ENCODE measurements at places on chromosomes 12 and 14. TPM values are rescaled to one million over a fixed set of nuclear protein-coding genes. Genes with fewer than 3 reads are reported as not detected.

GRCh38 chr12:57037264-57037663 lies 12.7 kb downstream of the MYO1A start:
- no peaks in the 10 kb centered on the region for H3K4me1 ChIP-seq
- no peak overlapping the region for H3K27ac ChIP-seq
- H3K4me3 ChIP-seq = no peak overlapping the region
- no peaks in the 10 kb centered on the region for H3K36me3 ChIP-seq

GRCh38 chr12:12470751-12471306 lies 91.8 kb downstream of the DUSP16 start:
- peaks cover 7% of the 10 kb centered on the region for H3K36me3 ChIP-seq
- H3K27me3 ChIP-seq = no peaks in the 10 kb centered on the region
- no peak overlapping the region for H3K4me3 ChIP-seq
- peaks cover 15% of the 10 kb centered on the region for H3K4me1 ChIP-seq
- no peak for DNase-seq

GRCh38 chr12:67925077-67925476 lies 64.2 kb upstream of the IFNG-AS1 start:
- H3K4me1 ChIP-seq = no peaks in the 10 kb centered on the region
- no peak for DNase-seq
- H3K27ac ChIP-seq = no peak overlapping the region
- H3K4me3 ChIP-seq = no peak overlapping the region

GRCh38 chr12:71135812-71136176 lies 22.0 kb downstream of the TSPAN8 start:
- H3K4me3 ChIP-seq = no peak overlapping the region
- peaks cover 8% of the 10 kb centered on the region for H3K4me1 ChIP-seq
- H3K27me3 ChIP-seq = no peaks in the 10 kb centered on the region
- no peak for DNase-seq
- no peaks in the 10 kb centered on the region for H3K36me3 ChIP-seq

- no peaks in the 10 kb centered on the region for H3K4me1 ChIP-seq
- H3K27ac ChIP-seq = no peak overlapping the region
- no peak overlapping the region for H3K4me3 ChIP-seq
- H3K27me3 ChIP-seq = no peaks in the 10 kb centered on the region
- H3K36me3 ChIP-seq = no peaks in the 10 kb centered on the region
Observed at GRCh38 chr14:44701563-44702263, 194.6 kb upstream of the FSCB start.

- H3K4me1 ChIP-seq = no peaks in the 10 kb centered on the region
- no peaks in the 10 kb centered on the region for H3K36me3 ChIP-seq
- DNase-seq = no peak
- H3K27me3 ChIP-seq = peaks cover 3% of the 10 kb centered on the region
Observed at GRCh38 chr12:15435597-15435996, 113.3 kb downstream of the PTPRO start.

- no peak for DNase-seq
- no peaks in the 10 kb centered on the region for H3K4me1 ChIP-seq
- H3K4me3 ChIP-seq = no peak overlapping the region
Observed at GRCh38 chr14:96962337-96962736, 165.2 kb downstream of the VRK1 start.

DNA sequence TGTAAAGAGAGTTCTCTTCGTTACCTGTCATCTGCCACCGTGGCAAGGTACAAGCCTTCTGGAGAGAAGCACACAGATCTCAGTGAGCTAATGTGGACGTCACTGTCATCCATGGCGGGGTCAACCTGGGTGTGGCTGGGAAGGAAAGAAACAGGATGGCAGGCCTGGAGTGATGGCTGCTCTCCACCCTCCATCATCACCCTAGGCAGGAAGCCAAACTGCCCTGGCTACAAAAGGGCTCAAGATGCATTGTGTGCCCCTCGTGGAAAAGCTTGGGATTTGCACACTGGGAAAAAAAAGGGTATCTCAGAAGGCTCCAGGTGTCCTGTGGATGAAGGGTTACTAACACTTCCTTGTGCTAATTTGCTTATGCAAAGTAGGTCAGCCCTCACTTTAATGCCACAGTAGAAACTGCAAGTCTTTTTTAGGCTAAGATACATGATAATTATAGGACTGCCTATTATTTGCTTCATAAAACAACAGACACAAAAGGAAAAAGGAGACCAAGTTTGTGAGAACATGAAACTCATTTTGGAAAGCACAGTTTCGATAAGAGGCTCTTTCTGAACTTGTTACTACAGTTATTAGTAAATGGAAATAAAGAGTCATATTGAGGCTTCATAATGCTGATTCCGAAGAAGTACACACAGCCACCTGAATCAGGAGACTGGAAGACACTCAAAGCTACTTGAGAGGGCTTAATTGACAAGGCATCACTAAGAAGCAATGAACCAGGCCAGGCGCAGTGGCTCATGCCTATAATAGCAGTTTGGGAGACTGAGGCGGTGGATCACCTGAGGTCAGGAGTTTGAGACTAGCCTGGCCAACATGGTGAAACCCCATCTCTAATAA lies 18.9 kb downstream of the RFC5 start:
- H3K36me3 ChIP-seq = peaks cover 100% of the 10 kb centered on the region
- no peak for DNase-seq
- H3K27me3 ChIP-seq = no peaks in the 10 kb centered on the region
- no peak overlapping the region for H3K4me3 ChIP-seq

DNA sequence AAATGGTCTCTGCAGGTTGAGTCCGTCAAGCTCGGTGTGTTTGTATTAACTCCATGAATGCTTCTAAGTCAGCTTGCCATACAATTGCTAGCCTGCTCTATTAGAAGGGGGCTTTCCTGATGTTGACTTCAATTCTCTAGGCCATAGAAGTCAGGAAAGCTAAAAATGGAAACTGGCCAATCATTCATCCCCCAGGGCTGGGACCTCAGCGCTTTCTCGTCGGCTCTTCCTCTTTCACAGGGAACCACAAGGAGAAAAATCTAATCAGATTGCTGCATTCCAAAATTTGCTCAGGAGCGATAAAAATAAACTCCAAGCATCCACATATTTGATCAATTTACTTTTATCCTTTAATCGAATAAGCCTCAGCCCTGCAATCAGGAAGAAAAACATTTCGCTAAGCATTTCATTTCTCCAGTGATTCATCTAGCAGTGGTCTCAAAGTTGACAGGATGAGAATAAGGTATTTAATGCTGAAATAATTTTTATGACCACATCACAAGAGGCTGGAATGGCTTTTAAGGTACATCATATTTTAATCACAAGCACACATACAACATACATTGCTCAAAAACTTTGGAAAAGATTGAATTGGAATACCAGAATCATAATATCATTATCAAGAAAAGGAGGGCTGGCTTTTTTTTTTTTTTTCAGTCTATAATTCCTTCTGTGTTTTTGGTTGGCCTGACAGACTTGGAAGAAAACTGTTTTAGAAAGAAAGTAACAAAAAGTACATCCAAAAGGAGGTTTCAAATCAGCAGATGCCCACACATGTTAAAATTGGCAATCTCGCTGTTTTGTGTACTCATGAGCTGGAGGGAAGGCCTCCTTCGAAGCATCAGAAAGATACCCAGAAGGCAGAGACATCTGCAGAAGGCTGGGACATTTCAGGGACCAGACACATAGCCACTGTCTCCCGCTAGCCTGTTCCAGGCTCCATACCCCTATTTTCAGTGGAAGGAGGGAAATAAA lies 316.3 kb downstream of the NUAK1 start:
- no peak overlapping the region for H3K4me3 ChIP-seq
- H3K27me3 ChIP-seq = no peaks in the 10 kb centered on the region
- peaks cover 32% of the 10 kb centered on the region for H3K4me1 ChIP-seq
- H3K27ac ChIP-seq = peak overlapping the region; percentile 33
- no peak for DNase-seq

The CLEC4D gene
- 1.1 TPM for total RNA-seq

The TSHR gene
- not detected for total RNA-seq

The NFE2 gene
- total RNA-seq = 7.5 TPM

The SIX6 gene
- total RNA-seq = not detected

The WNT1 gene
- not detected for total RNA-seq

The OR4E1 gene
- not detected for total RNA-seq

Data from upper lobe of right lung (tissue), 1 donor.